Fibroblast of the conjunctiva (primary cell): ENCODE measurements at places on chromosomes 5 and 9.
A peak's percentile ranks its signal among the peaks of the same experiment; 100 is the strongest.

DNA sequence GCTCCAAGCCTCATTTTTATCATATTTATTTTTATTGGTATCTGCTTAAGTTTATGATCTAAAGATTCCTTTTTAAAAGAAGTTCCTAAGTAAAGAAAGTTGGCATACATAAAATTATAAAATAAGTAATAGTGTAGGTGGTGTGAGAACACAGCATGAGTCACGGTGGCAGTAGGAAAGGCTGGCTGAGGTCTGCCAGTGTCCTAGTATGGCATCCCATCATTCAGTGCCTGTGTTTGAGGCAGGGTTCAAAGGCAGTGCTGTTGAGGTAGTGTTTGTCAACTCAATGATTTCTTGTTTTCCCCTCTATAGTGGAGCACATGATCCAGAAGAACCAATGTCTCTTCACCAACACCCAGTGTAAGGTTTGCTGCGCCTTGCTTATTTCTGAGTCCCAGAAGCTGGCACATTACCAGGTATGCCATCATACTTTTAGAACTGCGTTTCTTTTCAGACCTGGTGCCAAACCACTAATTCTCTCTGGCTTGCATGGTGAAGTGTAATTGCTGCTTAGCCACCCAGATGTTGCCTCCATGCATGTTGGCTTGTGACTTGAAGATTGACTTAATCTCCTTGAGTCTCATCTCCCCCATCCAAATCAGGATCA, 18.4 kb downstream of the ZNF346 start:
- peak; percentile 57 for DNase-seq

- DNase-seq, result no peak
Observed at GRCh38 chr5:394671-395155, 48.3 kb upstream of the EXOC3 start.

DNA sequence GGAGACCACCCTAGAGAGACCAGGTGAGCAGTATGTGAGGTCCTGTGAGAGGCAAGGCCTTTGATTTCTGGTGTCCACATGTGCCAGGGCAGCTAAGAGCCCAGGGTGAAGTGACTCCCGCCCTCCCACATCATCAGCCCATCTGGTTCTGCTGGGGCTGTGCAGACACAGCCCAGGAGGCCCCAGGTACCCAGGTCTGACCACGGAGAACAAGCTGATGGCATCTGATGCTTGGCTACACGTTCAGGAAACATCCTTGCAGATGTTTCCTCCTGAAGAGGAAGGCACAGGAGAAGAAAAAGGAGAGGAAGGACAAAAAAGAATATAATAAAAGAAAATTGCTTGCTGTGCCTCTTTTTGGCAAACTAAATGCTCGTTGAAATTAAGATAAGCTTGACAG, 225.8 kb downstream of the PAX5 start:
- no peak for DNase-seq

DNA sequence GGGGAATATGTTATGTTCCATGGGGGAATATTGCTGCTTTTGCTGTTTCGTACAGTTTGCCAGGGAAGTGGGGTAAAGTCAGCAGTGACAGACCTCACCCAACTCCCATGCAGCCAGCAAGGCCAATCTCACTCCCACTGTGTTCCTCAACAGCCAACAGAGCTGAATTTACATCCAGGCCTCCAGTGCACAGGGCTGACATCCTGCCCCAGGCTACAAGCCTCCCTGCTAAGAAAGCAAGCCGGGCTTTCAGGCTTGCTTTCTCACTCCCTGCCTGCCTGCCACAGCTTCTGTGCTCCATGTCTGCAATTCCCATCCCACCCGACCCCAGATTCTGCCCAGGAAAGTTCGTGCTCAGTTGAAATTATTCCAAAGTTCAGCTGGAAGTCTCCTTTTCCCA, 25.5 kb upstream of the SNCAIP start:
- DNase-seq, result no peak

DNA sequence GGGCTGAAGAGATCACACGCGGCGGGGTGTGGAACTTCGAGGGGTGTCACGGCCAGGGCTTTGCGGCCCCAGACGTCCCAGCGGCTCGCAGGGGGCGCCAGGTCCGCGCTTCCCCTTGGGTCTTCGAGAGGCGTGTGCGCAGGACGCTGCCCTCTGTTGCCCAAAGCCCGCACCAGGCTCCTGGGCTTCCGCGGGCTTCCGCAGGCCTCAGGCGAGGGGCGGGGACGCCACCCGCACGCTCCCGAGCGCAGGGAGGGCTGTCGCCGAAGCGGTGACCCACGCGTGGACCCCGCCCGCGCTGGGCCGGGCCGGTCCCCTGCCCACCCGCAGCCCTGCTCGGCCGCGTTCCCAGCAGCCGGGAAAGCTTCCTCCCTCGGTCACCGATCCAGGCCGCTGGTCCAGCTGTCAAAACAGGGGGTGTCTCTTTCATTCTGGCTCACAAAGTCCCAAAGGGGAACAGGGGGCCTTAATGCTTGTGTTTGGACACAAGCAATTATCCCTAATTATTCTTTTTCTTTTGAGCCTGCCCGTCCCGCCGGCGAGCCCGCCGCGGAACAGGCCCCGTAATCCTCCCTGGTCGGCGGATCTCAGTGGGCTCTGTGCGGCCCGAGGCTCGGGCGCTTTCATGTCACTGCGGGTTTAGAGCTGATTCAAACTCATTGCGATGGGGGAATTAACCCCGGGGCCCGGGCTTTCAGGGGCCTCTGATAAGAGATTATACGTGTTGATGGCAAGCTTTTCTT, 60.6 kb downstream of the TMEM174 start:
- DNase-seq, result no peak

DNA sequence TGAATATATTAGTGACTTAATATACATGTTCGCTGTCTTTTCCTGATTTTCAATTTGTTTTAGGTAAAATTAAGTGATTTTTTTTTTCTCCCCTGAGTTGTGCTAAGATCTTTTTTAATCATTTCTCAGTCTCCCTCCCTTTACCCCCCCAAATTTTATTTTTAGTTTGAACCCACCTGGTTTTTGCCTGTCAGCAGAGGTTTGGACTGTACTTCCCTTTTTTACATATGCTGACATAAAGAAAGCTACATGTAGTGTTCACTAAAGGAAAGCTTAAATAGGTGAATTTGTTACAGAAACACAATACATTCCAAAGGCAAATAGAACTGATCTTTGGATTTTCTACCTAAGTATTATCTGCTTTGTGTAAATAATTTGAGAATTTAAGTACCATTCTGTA, 82.2 kb downstream of the IPO11 start:
- no peak for DNase-seq

DNA sequence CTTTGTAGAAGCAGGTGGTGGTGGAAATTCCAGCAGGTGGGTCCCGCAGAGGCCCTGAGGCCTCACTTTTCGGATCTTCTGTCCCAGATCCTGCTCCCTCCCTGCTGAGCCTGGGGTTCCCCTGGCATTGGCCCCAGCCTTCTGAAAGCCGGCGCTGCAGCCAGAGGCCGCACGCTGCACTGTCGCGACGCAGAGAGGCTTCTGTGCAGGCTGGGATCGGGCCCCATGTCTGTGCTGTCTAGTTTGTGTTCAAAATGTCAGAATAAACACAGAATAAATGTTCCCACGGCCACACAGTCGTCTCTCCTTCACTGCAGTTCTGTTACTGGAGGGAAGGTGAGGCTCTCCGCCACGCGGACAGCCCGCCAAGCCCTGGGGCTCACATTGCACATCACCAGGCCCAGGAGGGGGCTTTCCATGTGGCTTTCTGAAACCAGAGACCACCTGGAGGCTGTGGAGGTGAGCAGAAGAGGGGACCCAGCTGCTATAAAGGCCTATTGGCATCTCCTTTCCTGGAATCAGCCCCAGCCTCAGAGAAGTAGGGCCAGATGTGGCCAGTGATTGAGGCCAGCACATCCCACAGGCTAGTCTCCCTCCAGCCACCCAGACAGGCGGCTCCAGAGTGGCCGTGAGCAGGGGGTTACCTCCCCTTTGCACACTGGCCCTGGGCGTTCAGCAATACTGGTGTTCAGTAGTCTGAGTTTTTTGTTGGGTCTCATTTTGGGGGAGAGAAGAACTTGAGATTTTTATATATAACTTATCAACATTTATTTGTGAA, 46.5 kb downstream of the USP20 start:
- no peak for DNase-seq

DNA sequence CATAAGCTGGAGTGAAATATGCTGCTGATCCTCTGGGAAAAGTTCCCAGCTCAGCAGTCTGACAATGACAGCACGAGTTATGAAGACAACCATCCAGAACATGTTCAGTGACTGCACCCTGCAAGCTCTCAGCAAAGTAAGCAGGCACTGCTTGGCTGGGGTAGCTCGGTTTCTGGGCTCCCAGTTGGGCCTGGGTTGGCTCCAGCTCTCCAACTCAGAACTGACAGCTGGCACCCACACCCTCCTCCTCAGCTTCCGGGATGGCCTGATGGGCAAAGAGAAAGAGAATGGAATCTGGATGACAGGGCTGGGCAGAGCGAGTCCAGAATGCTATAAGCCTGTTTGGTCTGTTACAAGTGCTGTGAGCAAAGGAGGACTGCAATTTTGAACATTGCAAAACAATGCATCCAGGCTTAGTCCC, 185.0 kb downstream of the CSNK1G3 start:
- DNase-seq, result no peak

- no peak for DNase-seq
Observed at GRCh38 chr9:89419978-89420394, 77.9 kb downstream of the SEMA4D start.

DNA sequence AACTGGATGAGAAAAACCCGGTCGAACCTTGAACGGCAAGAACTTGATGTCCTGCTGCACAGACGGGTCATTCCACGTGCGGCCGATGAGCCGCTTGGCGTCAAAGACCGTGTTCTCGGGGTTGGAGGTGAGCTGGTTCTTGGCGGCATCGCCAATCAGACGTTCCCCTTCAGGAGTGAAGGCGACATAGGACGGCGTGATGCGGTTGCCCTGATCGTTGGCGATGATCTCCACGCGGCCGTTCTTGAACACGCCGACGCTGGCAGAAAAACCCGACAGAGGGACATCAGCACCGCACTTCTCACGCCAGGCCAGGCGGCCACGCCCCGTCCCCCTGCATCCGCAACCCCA, 519 bp downstream of the HSPA5 start:
- no peak for DNase-seq

DNA sequence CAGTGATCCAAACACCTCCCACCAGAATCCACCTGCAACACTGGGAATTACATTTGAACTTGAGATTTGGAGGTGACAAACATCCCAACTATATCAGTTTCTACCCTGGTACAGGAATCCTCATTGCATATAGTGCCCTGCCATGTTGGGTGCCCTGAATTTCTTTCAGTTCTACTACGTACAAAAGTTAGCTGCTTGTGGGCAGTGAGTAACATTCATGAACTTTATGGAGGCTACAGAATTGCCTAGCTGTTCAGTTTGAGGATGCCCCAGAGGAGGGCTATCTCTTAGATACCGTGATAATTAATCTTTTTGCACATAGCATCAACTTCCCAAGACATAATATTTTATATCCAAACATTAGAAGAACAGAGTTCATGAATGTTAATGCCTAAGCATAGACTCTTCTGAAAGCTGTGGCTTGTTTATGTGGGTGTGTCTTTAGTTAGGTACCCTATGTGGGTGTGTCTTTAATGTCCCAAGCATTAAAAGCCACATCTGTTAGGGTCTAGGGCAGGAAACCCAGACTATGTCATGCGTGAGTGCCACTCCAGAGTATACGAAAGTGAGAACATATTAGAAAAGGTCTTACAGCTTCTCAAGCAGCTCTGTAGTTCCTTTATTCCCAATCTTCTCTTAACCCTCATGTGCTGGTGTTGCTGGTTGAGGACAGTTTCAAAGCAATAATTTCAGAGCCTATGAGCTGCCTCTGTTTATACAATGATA, 47.0 kb upstream of the CHD1 start:
- DNase-seq, result no peak

DNA sequence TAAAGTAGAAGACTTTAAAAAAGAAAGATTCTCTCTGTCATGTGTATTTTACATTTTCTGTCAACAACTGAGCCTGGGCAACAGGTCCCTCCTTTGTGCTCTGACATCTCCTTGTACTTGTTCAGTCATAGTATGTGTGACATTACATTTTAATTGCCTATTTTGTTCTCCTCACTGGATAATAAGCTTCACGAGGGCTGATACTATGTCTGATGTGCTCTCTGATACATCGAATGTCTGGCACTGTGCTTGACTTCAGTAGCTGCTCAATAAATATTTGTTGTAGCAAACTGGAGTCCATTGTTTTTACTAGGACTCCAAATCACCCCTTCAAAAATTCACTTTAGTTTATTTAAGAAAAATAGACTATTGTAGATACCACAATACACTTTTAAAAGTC, 482.0 kb downstream of the RASEF start:
- no peak for DNase-seq

DNA sequence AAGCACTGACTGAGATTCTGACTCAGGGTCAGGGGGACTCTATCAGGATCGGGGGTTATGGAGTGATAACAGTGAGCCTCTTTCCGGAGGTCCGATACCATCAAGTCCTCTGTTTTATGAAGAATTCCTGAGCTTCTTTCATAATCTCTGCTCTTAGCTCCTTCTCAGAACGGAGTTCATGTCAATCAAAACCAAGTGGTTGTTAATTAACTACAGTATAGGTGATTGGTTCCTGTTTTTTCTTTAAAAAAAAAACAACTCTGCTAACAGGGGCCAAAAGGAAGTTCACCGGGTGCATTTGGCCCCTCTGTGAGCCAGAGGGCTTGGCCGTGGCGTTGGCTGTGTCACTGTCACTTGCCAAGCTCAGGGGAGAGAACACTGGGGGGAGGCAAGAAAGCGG, 4.0 kb downstream of the GFI1B start:
- DNase-seq, result no peak

- no peak for DNase-seq
Observed at GRCh38 chr5:18764161-18764560, 1129.9 kb downstream of the TAF11L14 start.

- no peak for DNase-seq
Observed at GRCh38 chr5:172383191-172383802, 71.0 kb downstream of the SH3PXD2B start.

GRCh38 chr9:72684615-72685014, 163.2 kb downstream of the TMC1 start:
- no peak for DNase-seq

DNA sequence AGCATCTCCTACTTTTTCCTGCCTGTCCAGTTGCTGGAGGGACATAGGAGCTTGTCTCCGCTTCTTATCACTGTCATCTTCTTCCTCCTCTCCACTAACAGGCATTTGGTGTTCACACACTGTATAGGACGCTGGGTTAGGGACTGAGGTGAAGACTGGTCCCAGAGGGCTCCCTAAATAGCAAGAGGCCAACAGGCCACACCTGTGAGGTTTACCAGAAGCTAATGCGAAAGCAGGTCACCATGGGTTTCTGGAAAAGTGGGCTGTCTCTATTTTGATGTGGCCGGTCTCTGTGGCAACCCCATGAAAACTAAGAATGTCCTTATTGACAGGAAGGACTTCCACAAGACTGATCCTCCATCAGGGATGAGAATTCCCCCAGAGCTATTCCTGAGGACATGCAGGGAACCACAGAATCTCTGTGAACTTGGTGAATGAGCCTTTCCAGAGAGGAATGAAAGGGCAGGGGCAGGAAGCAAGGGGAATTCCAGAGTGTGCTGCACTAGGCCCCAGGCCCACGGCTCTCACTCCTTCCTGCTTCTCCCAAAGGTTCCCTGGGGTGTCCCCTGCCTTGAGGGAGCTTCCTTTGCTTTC, 61.7 kb downstream of the DAP start:
- no peak for DNase-seq
